ENCODE measurements at places on chromosomes 16 and 17.

GRCh38 chr16:88650749-88651275 is at the start of gene CYBA:
Gene CYBA (minus strand): TSS chr16:88651053. CDS start chr16:88651013, 40 bp downstream.
- peak; percentile 61 for DNase-seq

DNA sequence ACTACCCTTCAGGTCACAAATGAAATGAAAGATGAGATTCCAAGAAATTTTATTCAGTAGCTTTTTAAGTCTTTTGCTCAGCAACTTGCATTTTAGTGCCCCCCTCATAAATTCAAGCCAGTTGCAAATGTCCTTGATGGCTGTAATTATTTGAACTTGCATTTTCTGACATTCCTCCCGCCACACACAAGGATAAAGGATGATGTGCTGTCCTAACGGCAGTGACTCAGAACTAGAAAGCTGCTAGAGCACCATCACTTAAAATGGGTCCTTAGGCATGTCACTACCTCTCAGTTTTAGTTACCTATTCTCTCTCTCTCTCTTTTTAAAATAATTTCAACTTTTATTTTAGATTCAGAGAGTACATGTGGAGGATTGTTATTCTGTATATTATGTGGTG is 306.7 kb downstream of the CNTNAP4 start:
- DNase-seq, result no peak

DNA sequence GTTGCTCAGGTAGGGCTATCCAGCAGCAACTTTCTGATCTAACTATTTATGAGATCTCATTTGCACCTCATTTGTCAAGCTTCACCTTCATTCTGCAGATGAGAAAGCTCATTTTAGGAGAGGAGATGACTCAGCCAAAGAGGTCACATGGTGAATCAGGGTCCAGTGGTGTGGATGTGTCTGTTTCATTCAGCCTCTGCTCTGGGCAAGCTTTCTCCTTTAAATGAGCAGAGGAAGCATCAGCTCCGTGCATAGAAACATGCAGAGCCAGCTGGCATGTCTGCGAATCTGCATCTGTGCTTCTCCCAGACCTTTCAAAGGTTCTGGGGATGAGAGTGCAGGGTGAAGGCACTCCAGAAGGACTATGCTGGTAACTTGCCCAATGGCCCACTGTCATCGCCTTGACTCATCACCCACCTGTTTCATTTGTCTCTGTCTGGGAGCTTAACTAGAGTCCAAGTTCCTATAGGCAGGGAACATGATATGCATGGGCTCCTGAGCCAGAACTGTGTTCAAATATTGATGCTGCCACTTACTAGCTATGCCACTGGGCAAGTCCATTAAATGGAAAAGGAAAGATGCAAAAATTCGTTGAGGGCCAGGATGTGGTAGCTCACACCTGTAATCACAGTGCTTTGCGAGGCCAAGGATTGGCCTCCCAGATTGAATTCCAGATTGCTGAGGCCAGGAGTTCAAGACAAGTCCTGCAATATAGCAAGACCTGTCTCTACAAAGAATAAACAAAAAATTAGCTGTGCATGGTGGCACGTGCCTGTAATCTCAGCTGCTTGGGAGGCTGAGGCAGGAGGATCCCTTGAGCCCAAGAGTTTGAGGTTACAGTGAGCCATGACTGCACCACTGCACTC is 67.1 kb upstream of the NLK start:
- DNase-seq, result no peak

GRCh38 chr17:6430769-6431168 is 4.2 kb downstream of the AIPL1 start:
- no peak for DNase-seq

DNA sequence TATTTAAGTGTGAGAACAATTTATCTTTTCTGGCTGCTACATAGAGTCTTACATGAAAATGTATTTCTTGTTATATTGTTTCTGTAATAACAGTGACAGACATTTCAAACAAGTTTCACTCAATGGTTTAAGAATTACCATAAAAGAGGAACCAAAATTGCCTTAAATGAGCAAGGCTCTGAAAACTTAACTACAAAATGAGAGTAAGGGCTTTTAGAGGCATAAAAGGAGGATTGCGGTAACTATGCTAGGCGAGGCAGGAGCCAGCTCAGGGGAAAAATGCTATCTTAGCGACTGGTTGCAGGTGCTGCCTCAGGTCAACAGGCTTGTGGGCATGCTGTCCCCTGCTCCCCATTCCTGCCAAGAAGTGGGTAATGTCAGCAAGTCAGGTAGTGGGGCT is 81.7 kb upstream of the MSI2 start:
- no peak for DNase-seq

DNA sequence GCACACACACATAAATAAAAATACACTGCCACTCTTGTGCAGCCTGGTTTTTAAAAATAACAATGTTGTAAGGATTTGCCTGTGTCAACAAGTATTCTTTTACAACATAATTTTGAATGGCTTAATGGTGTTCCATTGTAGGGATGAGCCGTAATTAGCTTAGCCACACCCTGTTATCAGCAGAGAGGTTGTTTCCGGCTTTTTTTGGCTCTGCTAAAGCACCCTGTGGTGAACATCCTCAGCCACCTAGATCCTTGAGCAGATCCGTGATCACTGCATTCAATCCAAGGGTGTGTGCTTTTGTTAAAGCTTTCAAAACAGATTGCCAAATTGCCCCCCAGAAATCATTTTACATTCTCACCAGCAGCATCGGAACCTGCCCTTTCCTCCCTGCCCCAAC is 7.0 kb downstream of the KATNB1 start:
- DNase-seq, result no peak

- DNase-seq, result no peak
Measured at GRCh38 chr17:77325577-77326075, 184.9 kb downstream of the SEC14L1 start.

DNA sequence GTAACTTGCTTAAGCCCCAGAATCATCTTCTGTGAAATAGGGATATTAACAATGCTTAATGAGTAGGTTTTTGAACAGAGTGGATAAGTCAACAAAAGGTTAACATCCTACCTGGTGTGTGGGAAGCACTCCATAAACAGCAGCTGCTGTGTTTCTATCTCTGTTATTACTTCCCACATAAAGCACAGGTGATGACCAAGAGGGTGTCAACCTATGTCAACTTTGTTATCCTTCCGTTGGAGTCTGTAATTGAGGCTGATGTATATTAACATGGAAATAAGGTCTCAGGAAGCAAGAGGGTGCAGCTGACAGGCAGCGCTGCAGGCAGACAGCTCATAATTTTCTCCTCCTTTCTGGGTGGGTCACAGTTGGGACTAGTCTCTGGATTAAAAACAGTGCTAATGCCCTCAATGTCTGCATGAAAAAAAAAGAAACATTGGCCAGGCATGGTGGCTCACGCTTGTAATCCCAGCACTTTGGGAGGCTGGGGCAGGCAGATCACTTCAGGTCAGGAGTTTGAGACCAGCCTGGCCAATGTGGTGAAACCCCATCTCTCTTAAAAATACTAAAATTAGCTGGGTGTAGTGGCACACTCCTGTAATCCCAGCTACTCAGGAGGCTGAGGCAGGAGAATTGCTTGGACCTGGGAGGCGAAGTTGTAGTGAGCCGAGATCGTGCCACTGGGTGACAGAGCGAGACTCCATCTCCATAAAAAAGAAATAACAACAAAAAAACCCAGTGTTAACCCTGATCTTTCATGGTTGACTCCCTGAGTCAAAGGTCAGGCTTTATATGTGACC is 269.6 kb downstream of the SNX29 start:
- DNase-seq, result no peak

All from stimulated activated CD8-positive, alpha-beta memory T cell treated with anti-CD3 and anti-CD28 coated beads, Interleukin-4, amount 100 ng/mL, for 4 hours (primary cell).